ENCODE measurements at places on chromosomes 7 and 10.

DNA sequence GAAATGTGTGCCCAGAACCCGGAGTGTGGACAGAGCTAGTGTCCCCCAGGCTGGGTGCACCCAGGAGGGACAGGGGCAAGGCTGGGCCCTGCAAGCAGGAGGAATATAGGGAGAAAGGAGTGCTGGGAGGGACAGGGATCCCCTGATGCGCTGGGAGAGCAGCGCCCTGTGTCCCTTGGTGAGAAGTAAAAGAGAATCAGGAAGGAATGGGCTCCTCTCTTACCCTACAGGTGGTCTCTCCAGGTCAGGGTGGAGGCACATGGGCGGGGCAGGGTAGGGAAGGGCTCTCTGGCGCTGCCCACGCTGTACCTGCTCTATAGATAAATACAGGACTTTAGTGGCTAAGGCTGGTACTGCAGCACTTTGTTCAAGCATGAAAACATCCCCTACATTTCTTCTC is 753.8 kb downstream of the GRID1 start:
- no peak for DNase-seq

GRCh38 chr10:52984169-52984568 is 211.6 kb upstream of the MBL2 start:
- no peak for DNase-seq

DNA sequence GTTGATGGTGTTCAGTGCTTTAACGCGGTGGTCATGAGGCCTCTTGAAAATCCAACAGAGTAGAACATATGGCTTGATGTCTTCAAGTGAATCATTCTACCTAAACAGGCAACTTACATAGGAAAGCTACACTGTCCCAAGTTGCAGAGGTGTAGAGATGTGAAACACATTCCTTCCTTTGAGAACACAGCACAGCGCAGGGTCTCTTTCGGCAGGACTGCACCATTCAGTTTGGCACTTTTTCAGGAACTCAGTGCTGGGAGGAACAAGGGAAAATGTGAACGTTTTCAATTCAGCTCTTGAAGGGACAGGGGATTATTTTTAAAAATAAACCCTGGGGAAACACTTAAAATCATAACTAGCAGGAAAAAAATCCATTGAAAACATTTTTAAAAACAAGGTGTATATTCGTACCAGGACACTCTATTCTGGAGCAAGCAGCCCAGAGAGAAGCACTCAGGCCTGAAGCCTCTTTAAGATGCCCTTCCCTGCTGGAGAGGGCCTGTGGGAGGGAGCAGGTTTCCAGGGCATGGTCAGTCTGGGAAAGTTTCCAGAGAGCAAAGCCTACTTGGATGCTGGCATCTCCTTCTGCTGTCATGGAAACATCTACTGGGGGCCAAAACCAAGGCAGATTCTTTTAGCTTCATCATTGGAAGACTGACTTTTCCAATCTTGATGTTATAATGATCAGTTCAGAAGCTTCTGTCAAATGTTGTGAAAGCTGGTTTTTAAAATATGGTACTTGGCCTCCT is 60.4 kb upstream of the NPVF start:
- no peak for DNase-seq

DNA sequence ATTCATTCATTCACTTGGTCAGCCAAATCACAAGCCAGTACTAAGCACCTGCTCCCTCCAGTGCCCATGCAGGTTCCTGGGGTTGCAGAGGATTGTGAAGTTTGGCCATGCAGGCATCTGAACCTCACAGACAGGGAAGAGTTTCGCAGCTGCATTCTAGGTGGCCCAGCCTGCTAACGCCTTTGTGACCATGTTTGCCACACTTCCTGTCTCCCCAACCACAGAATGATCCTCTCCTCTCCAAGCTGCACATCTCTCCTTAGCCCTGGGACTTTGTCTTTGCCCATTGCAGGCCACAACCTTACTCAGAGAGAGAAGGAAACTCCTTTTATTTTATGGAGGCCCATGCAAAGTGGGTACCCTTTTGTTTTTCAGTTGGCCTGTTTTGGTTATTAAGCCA is 31.8 kb downstream of the EPDR1 start:
- no peak for DNase-seq

DNA sequence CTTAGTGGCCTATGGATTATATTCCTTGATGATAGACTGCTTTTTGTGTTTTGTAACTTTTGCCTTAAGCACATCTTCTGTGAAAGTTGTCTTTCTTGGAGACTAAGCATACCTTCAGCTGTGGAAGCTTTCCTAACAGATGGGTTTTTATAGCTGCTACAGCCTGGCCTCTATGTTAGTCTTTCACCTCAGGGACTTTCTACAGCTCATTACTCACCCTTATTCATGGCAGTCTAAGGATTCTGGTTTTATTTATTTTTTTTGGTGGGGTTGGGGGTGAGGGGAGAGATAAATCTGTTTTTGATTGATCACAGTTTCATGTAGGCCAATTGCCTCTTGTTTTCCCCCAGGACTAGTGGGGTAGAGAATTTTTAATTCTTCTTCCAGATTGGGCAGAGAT is 219.9 kb downstream of the DKK1 start:
- no peak for DNase-seq

All from stimulated activated CD8-positive, alpha-beta memory T cell treated with anti-CD3 and anti-CD28 coated beads, Interleukin-4, amount 100 ng/mL, for 24 hours (primary cell).